ENCODE measurements at places on chromosomes 6 and 20. TPM values are rescaled to one million over a fixed set of nuclear protein-coding genes. Genes with fewer than 3 reads are reported as not detected.

DNA sequence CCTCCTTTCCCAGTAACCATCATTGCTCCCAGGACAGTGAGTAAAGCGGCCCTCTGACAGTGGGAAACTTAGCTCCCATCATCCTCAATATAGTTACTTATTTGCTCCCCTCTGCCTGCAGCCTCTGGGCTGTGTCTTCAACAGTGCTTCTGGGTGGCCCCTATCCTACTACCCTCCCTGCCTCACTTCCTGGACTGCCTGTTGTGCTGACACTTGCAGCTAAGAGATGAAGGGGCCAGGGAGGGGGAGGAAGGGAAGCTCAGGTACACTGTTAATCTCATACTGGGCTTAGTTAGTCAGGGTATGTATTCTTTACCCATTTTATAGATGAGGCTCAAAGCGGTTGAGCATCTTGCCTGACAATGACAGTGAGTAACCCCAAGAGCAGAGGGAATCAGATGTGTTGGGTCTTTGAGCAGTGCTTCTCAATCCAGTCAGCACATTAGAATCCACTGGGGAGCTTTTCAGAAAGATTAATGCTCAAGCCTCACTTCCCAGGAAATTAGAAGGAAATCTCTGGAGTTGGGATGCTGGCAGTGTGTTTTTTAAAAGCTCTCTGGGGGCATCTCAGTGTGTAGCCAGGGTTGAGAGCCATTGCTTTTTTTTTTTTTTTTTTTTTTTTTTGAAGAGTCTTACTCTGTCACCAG lies 27.1 kb upstream of the KCNK5 start:
- H3K27ac ChIP-seq = peak overlapping the region; percentile 31
- peak; percentile 22 for DNase-seq
- H3K27me3 ChIP-seq = peaks cover 2% of the 10 kb centered on the region
- H3K36me3 ChIP-seq = peaks cover 15% of the 10 kb centered on the region

- H3K27me3 ChIP-seq = no peaks in the 10 kb centered on the region
- no peaks in the 10 kb centered on the region for H3K36me3 ChIP-seq
- no peak for DNase-seq
- H3K4me3 ChIP-seq = no peak overlapping the region
- H3K27ac ChIP-seq = peak overlapping the region; percentile 25
- H3K4me1 ChIP-seq = peaks cover 28% of the 10 kb centered on the region
Measured at GRCh38 chr6:135503703-135504475, 6.3 kb upstream of the AHI1 start.

- H3K4me3 ChIP-seq = no peak overlapping the region
- H3K36me3 ChIP-seq = no peaks in the 10 kb centered on the region
- no peak for DNase-seq
- peaks cover 8% of the 10 kb centered on the region for H3K4me1 ChIP-seq
- no peak overlapping the region for H3K27ac ChIP-seq
Measured at GRCh38 chr6:146741609-146742008, 142.8 kb downstream of the ADGB start.

DNA sequence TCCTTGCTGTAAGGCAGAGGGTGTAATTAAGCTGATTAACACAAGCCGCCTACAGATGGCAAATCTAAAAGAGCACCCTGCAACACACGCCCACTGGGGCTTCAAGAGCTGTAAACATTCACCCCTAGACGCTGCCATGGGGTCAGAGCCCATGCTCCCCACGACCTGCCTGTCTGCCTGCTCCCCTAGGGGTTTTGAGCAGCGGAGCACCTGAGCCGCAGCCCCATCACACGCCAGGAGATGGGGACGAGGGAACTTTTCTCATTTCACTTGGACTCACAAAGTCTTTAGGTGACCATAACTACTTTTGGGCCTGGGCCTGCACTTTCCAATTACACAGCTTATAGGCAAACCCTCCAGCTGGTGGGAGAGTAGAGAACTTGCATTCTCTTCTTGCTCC lies 99.0 kb upstream of the SOX4 start:
- peaks cover 2% of the 10 kb centered on the region for H3K27me3 ChIP-seq
- no peak for DNase-seq
- no peak overlapping the region for H3K27ac ChIP-seq
- no peak overlapping the region for H3K4me3 ChIP-seq
- H3K4me1 ChIP-seq = peaks cover 2% of the 10 kb centered on the region
- H3K36me3 ChIP-seq = no peaks in the 10 kb centered on the region

COL9A3 gene
- 123 TPM for total RNA-seq

CLPSL1 gene
- 0.55 TPM for total RNA-seq
